Spleen (tissue), 13 donors: ENCODE measurements at places on chromosomes 5 and 9. TPM values are rescaled to one million over a fixed set of nuclear protein-coding genes. Genes with fewer than 3 reads are reported as not detected.

- peaks cover 21% of the 10 kb centered on the region for H3K36me3 ChIP-seq
- no peak overlapping the region for H3K4me3 ChIP-seq
- no peak overlapping the region for H3K27ac ChIP-seq
- DNase-seq: peak; percentile 76
- H3K27me3 ChIP-seq: no peaks in the 10 kb centered on the region
These were observed 45.6 kb downstream of the USP20 start for GRCh38 chr9:129880654-129881546.

The SLC9A3 gene
- 3.1 TPM for total RNA-seq

GRCh38 chr9:28718226-28718625 is 1144.9 kb upstream of the C9orf72 start:
- no peak for DNase-seq
- no peaks in the 10 kb centered on the region for H3K4me1 ChIP-seq
- no peaks in the 10 kb centered on the region for H3K27me3 ChIP-seq
- no peaks in the 10 kb centered on the region for H3K36me3 ChIP-seq
- H3K27ac ChIP-seq: no peak overlapping the region
- H3K4me3 ChIP-seq: no peak overlapping the region

The KIF20A gene
- total RNA-seq: 4.7 TPM

- DNase-seq: no peak
These were observed 111.8 kb upstream of the OTULINL start for GRCh38 chr5:14469551-14470377.

The IRX1 gene
- not detected for total RNA-seq

DNA sequence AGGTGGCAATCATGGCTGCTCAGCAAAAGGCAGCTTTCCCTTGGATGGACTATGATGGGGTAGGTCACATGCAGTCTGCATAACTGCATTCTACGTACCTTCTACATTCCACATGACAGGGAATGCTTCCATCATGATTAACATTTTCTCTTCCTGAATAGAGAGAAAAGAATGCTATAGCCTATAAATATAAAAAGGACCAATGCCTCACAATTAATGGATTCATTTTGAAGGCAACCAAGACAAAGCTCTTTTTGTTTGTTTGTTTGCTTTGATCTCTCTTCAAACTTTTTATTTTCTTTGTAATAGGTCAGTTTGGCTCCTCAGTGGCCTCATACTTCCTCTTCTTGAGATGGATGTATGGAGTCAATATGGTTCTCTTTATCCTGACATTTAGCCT is 201.3 kb downstream of the ALDH1A1 start:
- H3K4me3 ChIP-seq: no peak overlapping the region
- H3K4me1 ChIP-seq: no peaks in the 10 kb centered on the region
- no peak for DNase-seq
- no peak overlapping the region for H3K27ac ChIP-seq
- H3K27me3 ChIP-seq: no peaks in the 10 kb centered on the region

DNA sequence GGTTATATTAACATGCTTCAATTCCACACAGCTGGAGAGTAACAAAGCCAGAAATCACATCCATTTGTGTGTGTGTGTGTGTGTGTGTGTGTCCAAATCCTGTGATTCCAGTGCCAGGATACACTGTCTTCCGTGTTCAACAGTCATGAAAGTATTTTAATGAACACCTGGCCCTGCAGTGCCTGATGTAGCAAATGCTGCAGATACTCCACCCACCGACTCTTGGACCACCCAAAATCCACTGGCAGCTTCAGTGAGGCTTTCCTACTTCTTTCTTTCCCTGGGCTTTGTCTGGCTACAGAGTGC is 13.1 kb upstream of the INSYN2B start:
- H3K4me3 ChIP-seq: no peak overlapping the region
- no peak for DNase-seq
- no peaks in the 10 kb centered on the region for H3K27me3 ChIP-seq
- no peak overlapping the region for H3K27ac ChIP-seq
- H3K4me1 ChIP-seq: no peaks in the 10 kb centered on the region

DNA sequence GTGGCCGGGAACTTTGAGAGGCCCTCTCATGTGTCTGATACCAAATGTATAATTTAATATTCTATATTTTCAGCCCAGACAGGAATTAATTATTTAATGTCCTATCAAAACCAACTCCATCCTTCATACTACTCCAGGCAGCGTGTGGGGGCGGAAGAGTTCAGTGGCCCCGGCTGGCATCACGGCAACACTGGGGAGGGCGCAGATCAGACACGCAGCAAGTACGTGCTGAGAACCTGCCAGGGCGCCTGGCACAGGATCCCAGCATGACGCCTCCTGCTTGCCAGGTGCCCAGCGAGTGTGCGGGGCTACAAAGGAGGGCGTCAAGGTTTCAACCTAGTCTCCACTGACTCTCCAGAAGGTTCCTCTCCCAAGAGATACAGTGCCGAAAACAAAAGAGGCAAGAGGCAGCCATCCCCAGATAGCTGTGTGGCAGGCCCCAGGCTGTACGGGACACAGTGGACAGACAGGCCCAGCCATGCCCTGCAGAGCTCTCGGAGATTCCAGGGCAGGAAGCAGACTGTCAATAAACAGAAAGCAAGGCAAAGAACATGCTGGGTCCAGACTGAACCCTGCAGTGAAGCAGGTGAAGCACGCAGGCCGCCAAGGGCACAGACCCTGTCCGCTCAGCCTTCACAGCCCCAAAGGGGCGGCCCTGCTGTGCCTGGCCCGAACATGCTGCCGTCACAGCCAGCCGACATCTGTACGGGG is 110.3 kb downstream of the VAV2 start:
- DNase-seq: no peak
- no peaks in the 10 kb centered on the region for H3K4me1 ChIP-seq
- H3K27ac ChIP-seq: no peak overlapping the region
- no peaks in the 10 kb centered on the region for H3K27me3 ChIP-seq
- H3K4me3 ChIP-seq: no peak overlapping the region
- H3K36me3 ChIP-seq: no peaks in the 10 kb centered on the region

GRCh38 chr5:5078009-5078897 is 61.9 kb upstream of the ADAMTS16 start:
- H3K4me3 ChIP-seq: no peak overlapping the region
- no peaks in the 10 kb centered on the region for H3K36me3 ChIP-seq
- no peak overlapping the region for H3K27ac ChIP-seq
- no peaks in the 10 kb centered on the region for H3K27me3 ChIP-seq
- H3K4me1 ChIP-seq: no peaks in the 10 kb centered on the region
- no peak for DNase-seq

GRCh38 chr5:135446206-135446605 is 942 bp downstream of the DCANP1 start:
- no peaks in the 10 kb centered on the region for H3K36me3 ChIP-seq
- H3K4me1 ChIP-seq: peaks cover 3% of the 10 kb centered on the region
- no peaks in the 10 kb centered on the region for H3K27me3 ChIP-seq
- DNase-seq: no peak
- no peak overlapping the region for H3K27ac ChIP-seq
- no peak overlapping the region for H3K4me3 ChIP-seq

The NFX1 gene
- total RNA-seq: 53.1 TPM

The ZNF608 gene
- 9.7 TPM for total RNA-seq

- no peaks in the 10 kb centered on the region for H3K36me3 ChIP-seq
- DNase-seq: no peak
- no peaks in the 10 kb centered on the region for H3K4me1 ChIP-seq
- no peak overlapping the region for H3K4me3 ChIP-seq
- no peak overlapping the region for H3K27ac ChIP-seq
These were observed 80.1 kb upstream of the PLEKHG4B start for GRCh38 chr5:11898-12297.

DNA sequence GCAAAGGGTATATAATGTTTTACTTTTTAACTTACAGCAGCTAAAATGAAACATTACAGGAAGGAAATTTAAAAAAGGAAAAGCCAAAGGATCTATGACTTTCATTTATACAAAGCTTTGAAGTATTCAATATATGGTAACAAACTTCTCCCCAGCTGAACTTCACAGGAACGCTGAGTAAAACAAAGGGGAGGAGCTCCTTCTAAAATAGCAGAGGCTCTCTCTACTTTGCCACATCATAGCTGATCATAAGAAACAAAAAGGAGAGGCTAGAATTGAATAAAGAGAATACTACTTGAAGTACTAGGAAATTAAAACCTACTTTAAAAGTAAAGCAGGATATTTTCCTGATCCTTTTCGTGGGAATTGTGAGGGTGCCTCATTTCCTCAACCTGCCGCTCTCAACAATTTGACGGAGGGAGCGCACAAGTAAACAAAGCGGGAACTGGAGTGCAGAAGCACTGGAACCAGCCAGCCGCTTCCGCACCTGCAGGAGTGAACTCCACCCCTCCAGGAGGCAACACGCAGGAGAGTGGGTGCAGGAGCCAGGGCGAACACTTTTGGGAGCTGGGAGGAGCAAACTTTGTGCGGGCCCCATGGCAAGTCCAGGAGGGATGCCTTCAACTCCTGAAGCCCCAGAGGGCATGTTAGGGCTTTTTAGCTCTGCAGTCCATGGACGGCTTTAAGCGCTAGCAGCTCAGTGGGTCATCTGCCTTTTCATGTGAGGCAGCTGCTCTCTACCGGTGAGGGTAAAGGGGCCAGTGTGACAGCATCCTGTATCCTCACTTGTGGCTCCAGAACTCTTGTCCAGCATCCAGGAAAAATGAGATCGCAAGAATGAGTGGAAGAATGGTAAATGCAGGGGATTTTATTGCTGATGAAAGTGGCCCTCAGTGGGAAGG is 757.4 kb downstream of the PTPRD start:
- H3K4me3 ChIP-seq: no peak overlapping the region
- H3K27ac ChIP-seq: no peak overlapping the region
- DNase-seq: peak; percentile 54

GRCh38 chr9:893843-894420 is 52.4 kb downstream of the DMRT1 start:
- peaks cover 12% of the 10 kb centered on the region for H3K4me1 ChIP-seq
- peaks cover 7% of the 10 kb centered on the region for H3K27me3 ChIP-seq
- no peak overlapping the region for H3K27ac ChIP-seq

- no peak overlapping the region for H3K4me3 ChIP-seq
These were observed 123.4 kb downstream of the BASP1 start for GRCh38 chr5:17340819-17341218.

DNA sequence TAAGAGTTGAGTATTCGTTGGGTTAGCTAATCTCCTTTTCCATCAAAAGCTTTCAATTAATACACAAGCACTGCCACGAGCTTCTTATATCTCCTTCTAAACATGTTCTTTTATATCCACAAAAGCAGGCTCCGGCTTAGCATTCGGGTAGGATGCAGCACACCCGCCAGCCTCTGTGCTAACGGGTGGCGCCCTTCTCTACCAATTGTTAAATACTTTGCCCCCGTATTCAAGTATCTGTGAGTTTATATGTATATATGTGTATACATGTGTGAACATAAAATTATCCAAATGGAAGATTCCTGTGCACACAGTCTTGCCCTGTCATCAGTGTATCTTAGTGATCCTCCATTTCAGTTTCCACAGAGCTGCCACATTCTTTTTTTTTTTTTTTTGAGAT is 27.8 kb downstream of the BNIP1 start:
- H3K36me3 ChIP-seq: no peaks in the 10 kb centered on the region
- H3K4me3 ChIP-seq: no peak overlapping the region
- no peaks in the 10 kb centered on the region for H3K4me1 ChIP-seq
- no peak overlapping the region for H3K27ac ChIP-seq
- no peaks in the 10 kb centered on the region for H3K27me3 ChIP-seq

The GCNT4 gene
- 1.5 TPM for total RNA-seq

DNA sequence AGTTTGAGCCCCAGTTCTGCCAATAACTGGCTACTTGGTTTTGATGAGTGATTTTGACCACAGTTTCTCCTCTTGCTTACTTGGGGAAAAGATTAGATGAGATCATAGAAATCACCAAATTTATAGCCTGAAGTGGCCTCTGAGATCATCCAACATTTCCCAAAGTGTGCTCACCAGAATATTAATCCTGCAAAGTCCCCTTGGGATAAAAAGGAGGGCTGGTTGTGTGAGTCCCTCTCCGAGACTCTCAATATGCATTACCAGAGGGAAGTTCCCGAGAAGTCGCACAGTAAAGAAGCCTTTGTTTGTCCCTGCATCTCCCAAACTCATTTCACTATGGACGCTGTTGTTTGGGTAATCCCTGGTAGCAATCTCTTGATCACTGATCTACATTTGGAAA is 88.4 kb upstream of the ADRA1B start:
- H3K36me3 ChIP-seq: no peaks in the 10 kb centered on the region
- DNase-seq: no peak
- H3K4me3 ChIP-seq: no peak overlapping the region
- no peak overlapping the region for H3K27ac ChIP-seq

GRCh38 chr5:14168793-14169262 is 25.7 kb downstream of the TRIO start:
- no peak overlapping the region for H3K4me3 ChIP-seq
- H3K36me3 ChIP-seq: no peaks in the 10 kb centered on the region
- peaks cover 93% of the 10 kb centered on the region for H3K4me1 ChIP-seq
- no peak for DNase-seq

GRCh38 chr5:179209359-179210150 is 135.7 kb downstream of the ADAMTS2 start:
- H3K4me1 ChIP-seq: peaks cover 9% of the 10 kb centered on the region
- no peak overlapping the region for H3K27ac ChIP-seq
- peaks cover 17% of the 10 kb centered on the region for H3K36me3 ChIP-seq
- DNase-seq: no peak

The TXNDC8 gene
- not detected for total RNA-seq
